ENCODE measurements at places on chromosomes 12 and 14. TPM values are rescaled to one million over a fixed set of nuclear protein-coding genes. Genes with fewer than 3 reads are reported as not detected.
A peak's percentile ranks its signal among the peaks of the same experiment; 100 is the strongest.

Gene TPPP2
- not detected for total RNA-seq

Gene SYNDIG1L
- total RNA-seq = 0.64 TPM

- no peak overlapping the region for H3K4me3 ChIP-seq
- H3K36me3 ChIP-seq = no peaks in the 10 kb centered on the region
- H3K27ac ChIP-seq = no peak overlapping the region
These were observed 48.8 kb downstream of the LRTM2 start for GRCh38 chr12:1869145-1869544.

DNA sequence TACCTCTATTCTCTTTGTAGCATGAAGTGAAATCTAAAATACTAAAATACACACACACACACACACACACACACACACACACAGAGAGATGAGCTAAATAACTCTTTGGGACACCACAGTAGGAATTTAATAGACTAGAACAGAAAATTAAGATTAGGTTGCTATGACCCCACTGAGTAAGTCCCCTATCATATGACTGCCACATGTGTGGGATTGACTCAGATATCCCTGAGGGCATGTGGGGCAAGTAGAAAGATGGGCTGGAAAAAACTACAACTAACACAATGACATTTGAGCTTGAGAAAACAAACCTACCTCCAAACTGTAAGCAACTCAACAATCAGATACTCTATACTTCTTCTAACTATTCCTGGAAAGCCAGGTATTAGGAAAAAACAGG is 27.0 kb downstream of the SLC25A21 start:
- H3K4me1 ChIP-seq = no peaks in the 10 kb centered on the region
- no peak for DNase-seq
- no peaks in the 10 kb centered on the region for H3K27me3 ChIP-seq
- no peak overlapping the region for H3K27ac ChIP-seq

DNA sequence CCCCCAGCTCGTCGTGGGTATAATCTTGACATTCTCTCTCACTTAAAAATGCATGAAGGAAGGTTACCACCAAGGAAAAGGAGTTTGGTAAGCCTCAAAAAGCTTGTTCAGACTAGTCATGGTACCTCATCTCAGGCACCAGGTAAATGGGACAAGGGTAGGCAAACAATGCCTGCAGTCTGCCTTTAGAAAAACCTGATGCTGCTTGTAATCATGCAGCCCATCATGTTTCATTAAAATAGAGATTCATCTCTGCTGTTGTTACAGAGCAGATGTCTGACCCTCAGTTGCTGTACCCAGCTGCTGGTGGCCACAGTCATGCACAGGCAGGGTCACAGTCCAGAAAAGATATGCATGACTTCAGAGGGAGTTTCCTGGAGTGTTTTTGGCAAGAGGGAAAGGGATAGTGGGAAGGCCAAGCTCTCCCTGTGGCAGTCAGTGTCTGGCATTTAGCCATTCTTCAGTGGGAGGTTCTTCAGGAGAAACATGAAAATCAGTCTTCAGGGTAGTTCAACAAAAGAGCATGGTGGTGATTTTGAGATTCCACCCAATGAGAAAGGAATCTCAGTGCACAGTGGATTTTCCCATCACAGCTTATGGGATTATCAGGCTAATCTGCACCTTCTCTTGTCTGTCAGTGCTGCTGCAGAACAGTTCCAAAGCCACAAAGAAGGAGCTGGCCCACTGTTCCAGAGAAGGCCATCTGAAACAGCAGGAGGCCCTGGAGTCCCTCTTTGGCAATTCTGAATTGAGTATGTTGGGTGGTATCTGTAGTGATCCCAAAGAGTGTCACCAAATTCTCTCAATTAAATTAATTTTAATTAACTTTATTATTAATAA is 202.7 kb upstream of the FRMD6 start:
- DNase-seq = no peak
- H3K4me3 ChIP-seq = no peak overlapping the region
- H3K4me1 ChIP-seq = no peaks in the 10 kb centered on the region
- H3K27ac ChIP-seq = peak overlapping the region; percentile 1
- H3K36me3 ChIP-seq = no peaks in the 10 kb centered on the region

GRCh38 chr12:106910202-106910601 is 45.5 kb upstream of the TMEM263 start:
- DNase-seq = no peak
- no peak overlapping the region for H3K4me3 ChIP-seq
- no peaks in the 10 kb centered on the region for H3K4me1 ChIP-seq
- H3K36me3 ChIP-seq = no peaks in the 10 kb centered on the region
- no peaks in the 10 kb centered on the region for H3K27me3 ChIP-seq

DNA sequence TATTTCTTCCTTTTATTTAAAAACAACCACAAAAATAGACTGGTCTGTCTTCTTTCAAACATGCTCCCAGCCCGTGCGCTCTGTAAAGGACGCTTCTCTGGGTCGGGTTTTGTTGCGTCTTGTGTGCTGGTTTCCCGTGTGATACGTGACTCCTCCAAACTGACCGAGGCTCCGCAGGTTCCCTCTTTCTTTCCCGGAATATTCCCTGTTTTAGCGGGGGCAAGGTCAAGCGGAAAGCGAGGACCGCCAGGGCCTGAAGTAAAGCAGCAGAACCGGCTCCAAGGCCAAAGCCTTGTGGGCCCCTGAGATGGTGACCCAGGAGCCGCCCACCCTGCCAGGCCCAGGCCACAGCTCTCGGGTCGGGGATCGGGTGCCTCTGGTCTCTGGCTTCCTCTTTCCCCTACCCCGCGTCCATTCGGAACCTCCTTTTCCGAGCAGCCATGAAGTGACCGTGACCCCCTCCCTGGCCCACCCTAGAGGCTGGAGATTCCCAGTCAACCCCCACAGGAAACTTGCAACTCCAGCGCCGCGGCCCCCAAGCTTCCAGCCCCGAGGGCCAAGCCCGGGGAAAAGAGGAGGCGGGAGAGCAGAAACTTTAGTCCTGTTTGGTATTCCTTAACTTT is 885 bp upstream of the HOXC10 start:
- no peak for DNase-seq
- H3K27ac ChIP-seq = no peak overlapping the region
- H3K4me3 ChIP-seq = no peak overlapping the region
- no peaks in the 10 kb centered on the region for H3K4me1 ChIP-seq
- H3K36me3 ChIP-seq = no peaks in the 10 kb centered on the region

- DNase-seq = no peak
- peaks cover 65% of the 10 kb centered on the region for H3K27me3 ChIP-seq
- H3K4me3 ChIP-seq = no peak overlapping the region
- no peaks in the 10 kb centered on the region for H3K4me1 ChIP-seq
- H3K36me3 ChIP-seq = no peaks in the 10 kb centered on the region
- H3K27ac ChIP-seq = no peak overlapping the region
These were observed 6.3 kb downstream of the TMEM179 start for GRCh38 chr14:104598039-104598909.

Measured in breast epithelium (tissue), 4 donors.